Epithelial cell of alveolus of lung (primary cell): ENCODE measurements at places on chromosomes 6 and 20. TPM values are rescaled to one million over a fixed set of nuclear protein-coding genes. Genes with fewer than 3 reads are reported as not detected.

Gene CST7
- not detected in 2 replicates for total RNA-seq

Gene TFEB
- total RNA-seq, result 7.4 and 7.8 TPM in 2 replicates

Gene PARD6B
- 1.0 and 1.9 TPM in 2 replicates for total RNA-seq

Gene ADGRF5
- total RNA-seq, result 1.2 and 3.2 TPM in 2 replicates

Gene LST1
- total RNA-seq, result 0.08 TPM in 1 of 2 replicates, not detected in the other

Gene NOTCH4
- 3.2 and 4.0 TPM in 2 replicates for total RNA-seq

Gene IRF4
- total RNA-seq, result not detected in 2 replicates

Gene CAP2
- 1.2 and 7.5 TPM in 2 replicates for total RNA-seq

Gene GRM4
- not detected in 2 replicates for total RNA-seq

Gene AGPAT4
- 5.6 and 6.6 TPM in 2 replicates for total RNA-seq

Gene TTBK1
- total RNA-seq, result not detected in 2 replicates

Gene MLN
- total RNA-seq, result not detected in 2 replicates

Gene DEFB121
- total RNA-seq, result not detected in 2 replicates

Gene SALL4
- 3.2 and 3.4 TPM in 2 replicates for total RNA-seq

Gene EEF1A2
- total RNA-seq, result 1.3 and 1.4 TPM in 2 replicates

Gene RFX6
- not detected in 2 replicates for total RNA-seq

Gene DEF6
- total RNA-seq, result 2.5 and 2.7 TPM in 2 replicates

Gene MEI4
- total RNA-seq, result not detected in 2 replicates

Gene TRIM38
- 7.5 and 7.8 TPM in 2 replicates for total RNA-seq

Gene WFDC5
- not detected in 2 replicates for total RNA-seq

Gene ANKRD66
- total RNA-seq, result not detected in 2 replicates

Gene CTCFL
- not detected in 2 replicates for total RNA-seq

Gene PTGIS
- total RNA-seq, result 3.6 and 6.3 TPM in 2 replicates

Gene CRNKL1
- 16.3 and 17.2 TPM in 2 replicates for total RNA-seq

Gene GJA1
- 153 and 187 TPM in 2 replicates for total RNA-seq

Gene NT5E
- 27.9 and 111 TPM in 2 replicates for total RNA-seq

Gene TMEM74B
- total RNA-seq, result 0.26 TPM in 1 of 2 replicates, not detected in the other

Gene PAX1
- not detected in 2 replicates for total RNA-seq

Gene PBOV1
- not detected in 2 replicates for total RNA-seq

Gene ZBTB46
- total RNA-seq, result 3.7 TPM in 2 replicates

Gene ERMARD
- 13.2 and 14.4 TPM in 2 replicates for total RNA-seq

Gene MYH7B
- not detected in 2 replicates for total RNA-seq
